ENCODE measurements at places on chromosomes 12 and 14. TPM values are rescaled to one million over a fixed set of nuclear protein-coding genes. Genes with fewer than 3 reads are reported as not detected.

Gene OVCH1
- total RNA-seq, result not detected

Gene GLS2
- 1.8 TPM for total RNA-seq

Gene KRT79
- not detected for total RNA-seq

Gene MYF5
- total RNA-seq, result not detected

Gene MORN3
- total RNA-seq, result not detected

Gene MIA2
- total RNA-seq, result 23.3 TPM

Gene POTEG
- total RNA-seq, result not detected

Gene ART4
- 0.34 TPM for total RNA-seq

Gene PTGER2
- total RNA-seq, result 3.5 TPM

Gene RNF212B
- not detected for total RNA-seq

Gene ASCL1
- total RNA-seq, result not detected

Gene MON2
- 150 TPM for total RNA-seq

Gene RTL1
- not detected for total RNA-seq

Gene CCDC196
- total RNA-seq, result not detected

Gene CLBA1
- 1.4 TPM for total RNA-seq

Gene PRPH
- total RNA-seq, result not detected

Gene NRIP2
- total RNA-seq, result 0.88 TPM

Gene LRP1-AS
- total RNA-seq, result not detected

Gene NGB
- total RNA-seq, result not detected

Gene PAX9
- not detected for total RNA-seq

Gene RFLNA
- total RNA-seq, result 0.34 TPM

Gene KLHL33
- 0.16 TPM for total RNA-seq

Gene ALDH1L2
- total RNA-seq, result 11.2 TPM

Gene RASAL1
- total RNA-seq, result not detected

Gene ABCD4
- 47.3 TPM for total RNA-seq

Gene PCK2
- total RNA-seq, result 125 TPM

Gene AMN
- total RNA-seq, result 0.66 TPM

Gene TEAD4
- total RNA-seq, result 4.8 TPM

Gene PIWIL1
- not detected for total RNA-seq

Gene KIF5A
- not detected for total RNA-seq

Gene KRT6C
- total RNA-seq, result not detected

Gene ANO4
- not detected for total RNA-seq

Gene RALGAPA1
- 48.6 TPM for total RNA-seq

Gene C12orf42
- not detected for total RNA-seq

Gene TBC1D30
- total RNA-seq, result 5.8 TPM

Gene TAS2R10
- not detected for total RNA-seq

Gene ANKRD13A
- total RNA-seq, result 79.6 TPM
